Transverse colon (tissue), 4 donors: ENCODE measurements at places on chromosomes 2 and 18. TPM values are rescaled to one million over a fixed set of nuclear protein-coding genes. Genes with fewer than 3 reads are reported as not detected.

DNA sequence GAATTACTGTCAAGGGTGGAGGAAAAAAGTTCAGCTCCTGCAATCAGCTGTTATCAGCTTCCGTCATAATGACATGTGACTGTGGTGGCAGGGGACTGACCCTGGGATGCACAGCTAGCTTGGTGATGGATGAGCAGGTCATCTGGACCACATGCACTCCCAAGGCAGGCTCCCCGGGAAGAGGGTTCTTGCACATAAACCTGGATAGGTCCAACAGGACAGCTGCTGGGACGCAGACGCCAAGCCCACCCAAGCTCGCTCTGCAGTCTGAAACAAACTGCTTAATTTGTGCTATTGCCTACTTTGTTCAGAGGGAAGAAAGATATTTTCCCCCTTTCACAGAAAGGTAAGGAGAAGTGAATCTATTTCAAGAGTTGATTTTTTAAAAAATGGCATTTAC lies 30.2 kb downstream of the FAM178B start:
- H3K4me1 ChIP-seq: peaks cover 29% of the 10 kb centered on the region
- no peaks in the 10 kb centered on the region for H3K27me3 ChIP-seq
- no peaks in the 10 kb centered on the region for H3K36me3 ChIP-seq
- no peak overlapping the region for H3K4me3 ChIP-seq

GRCh38 chr2:172783165-172783898 lies 47.7 kb downstream of the RAPGEF4 start:
- no peak for DNase-seq
- H3K36me3 ChIP-seq: no peaks in the 10 kb centered on the region
- no peak overlapping the region for H3K27ac ChIP-seq
- no peak overlapping the region for H3K4me3 ChIP-seq

DNA sequence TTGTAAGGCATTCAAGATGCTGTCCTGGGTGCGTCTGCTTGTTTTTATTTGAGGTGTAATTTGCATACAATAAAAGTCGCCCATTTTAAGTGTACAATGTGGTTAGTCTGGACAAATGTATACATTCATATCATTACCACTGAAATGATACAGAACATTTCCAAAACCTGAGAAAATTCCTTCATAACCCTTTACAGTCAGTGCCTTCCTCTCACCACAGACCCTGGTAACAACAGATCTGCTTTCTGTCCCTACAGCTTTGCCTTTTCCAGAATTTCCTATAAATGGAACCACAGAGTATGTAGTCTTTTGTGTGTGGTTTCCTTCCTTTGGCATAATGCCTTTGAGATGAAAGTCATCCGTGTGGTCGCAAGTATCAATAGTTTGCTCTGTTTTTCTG lies 45.8 kb upstream of the NFU1 start:
- H3K36me3 ChIP-seq: no peaks in the 10 kb centered on the region
- DNase-seq: no peak
- no peaks in the 10 kb centered on the region for H3K27me3 ChIP-seq
- H3K4me3 ChIP-seq: no peak overlapping the region
- H3K27ac ChIP-seq: peak overlapping the region; percentile 81

DNA sequence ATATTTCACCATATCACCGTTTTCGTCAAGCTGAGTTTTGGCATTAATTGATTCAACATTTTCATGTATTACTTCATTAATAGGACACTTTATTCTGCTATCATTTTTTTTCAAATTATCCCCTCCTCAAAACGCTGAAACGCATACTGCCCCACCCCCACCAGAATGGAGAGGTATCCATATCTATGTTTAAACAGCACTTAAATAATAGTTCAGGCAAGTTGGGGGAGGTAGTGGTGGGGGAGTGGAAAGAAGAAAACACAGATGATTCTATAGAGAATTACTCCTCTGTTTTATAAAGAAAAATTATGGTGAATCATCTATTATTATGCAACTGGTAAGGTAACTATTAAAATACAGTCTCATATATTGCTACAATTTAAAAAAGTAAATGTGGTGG lies 314.4 kb upstream of the ZEB2 start:
- no peak overlapping the region for H3K4me3 ChIP-seq
- H3K36me3 ChIP-seq: no peaks in the 10 kb centered on the region
- DNase-seq: no peak
- H3K27me3 ChIP-seq: no peaks in the 10 kb centered on the region
- no peaks in the 10 kb centered on the region for H3K4me1 ChIP-seq

DNA sequence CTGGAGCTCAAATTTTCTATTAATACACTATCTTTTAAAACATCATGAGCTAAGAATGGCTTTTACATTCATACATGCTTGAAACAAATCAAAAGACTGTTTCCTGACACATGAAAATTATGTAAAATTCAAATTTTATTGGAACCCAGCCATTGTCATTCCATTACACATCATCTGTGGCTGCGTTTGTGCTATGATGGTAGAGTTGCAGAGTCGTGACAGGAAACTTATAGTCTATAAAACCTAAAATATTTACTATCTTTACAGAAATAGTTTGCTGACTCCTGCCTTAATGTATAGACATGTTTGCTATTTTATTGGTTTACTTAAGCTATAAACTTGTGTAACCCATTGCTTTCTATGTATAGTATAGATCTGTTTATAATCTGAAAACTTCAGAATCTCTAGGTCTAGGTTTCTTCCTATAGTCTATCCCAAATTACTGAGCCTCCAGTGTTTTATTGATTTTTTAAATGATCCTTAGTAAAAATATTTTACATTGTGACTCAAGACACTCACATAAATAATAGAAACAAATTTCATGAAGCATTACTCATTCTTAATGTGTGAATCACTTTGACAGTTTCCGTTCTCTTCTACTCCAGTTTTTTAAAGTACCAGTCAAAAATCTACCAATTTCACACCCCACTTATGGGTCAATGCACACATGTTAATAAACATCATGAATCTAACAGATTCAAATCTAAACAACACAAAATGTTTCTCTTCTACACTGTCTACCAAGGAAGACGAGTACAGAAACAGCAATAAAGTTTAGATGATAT lies 26.4 kb upstream of the MRPL19 start:
- H3K4me1 ChIP-seq: no peaks in the 10 kb centered on the region
- no peak for DNase-seq
- no peaks in the 10 kb centered on the region for H3K36me3 ChIP-seq
- H3K4me3 ChIP-seq: no peak overlapping the region
- H3K27me3 ChIP-seq: peaks cover 3% of the 10 kb centered on the region

GRCh38 chr2:239884051-239884405 lies 141.1 kb downstream of the NDUFA10 start:
- H3K4me3 ChIP-seq: no peak overlapping the region
- DNase-seq: no peak
- no peaks in the 10 kb centered on the region for H3K4me1 ChIP-seq
- no peaks in the 10 kb centered on the region for H3K27me3 ChIP-seq

GPBAR1 gene
- not detected for total RNA-seq

GRCh38 chr18:32802591-32803451 lies 30.0 kb upstream of the KLHL14 start:
- no peak for DNase-seq
- no peaks in the 10 kb centered on the region for H3K36me3 ChIP-seq
- H3K27ac ChIP-seq: no peak overlapping the region
- H3K4me1 ChIP-seq: no peaks in the 10 kb centered on the region
- no peak overlapping the region for H3K4me3 ChIP-seq
- H3K27me3 ChIP-seq: no peaks in the 10 kb centered on the region

DNA sequence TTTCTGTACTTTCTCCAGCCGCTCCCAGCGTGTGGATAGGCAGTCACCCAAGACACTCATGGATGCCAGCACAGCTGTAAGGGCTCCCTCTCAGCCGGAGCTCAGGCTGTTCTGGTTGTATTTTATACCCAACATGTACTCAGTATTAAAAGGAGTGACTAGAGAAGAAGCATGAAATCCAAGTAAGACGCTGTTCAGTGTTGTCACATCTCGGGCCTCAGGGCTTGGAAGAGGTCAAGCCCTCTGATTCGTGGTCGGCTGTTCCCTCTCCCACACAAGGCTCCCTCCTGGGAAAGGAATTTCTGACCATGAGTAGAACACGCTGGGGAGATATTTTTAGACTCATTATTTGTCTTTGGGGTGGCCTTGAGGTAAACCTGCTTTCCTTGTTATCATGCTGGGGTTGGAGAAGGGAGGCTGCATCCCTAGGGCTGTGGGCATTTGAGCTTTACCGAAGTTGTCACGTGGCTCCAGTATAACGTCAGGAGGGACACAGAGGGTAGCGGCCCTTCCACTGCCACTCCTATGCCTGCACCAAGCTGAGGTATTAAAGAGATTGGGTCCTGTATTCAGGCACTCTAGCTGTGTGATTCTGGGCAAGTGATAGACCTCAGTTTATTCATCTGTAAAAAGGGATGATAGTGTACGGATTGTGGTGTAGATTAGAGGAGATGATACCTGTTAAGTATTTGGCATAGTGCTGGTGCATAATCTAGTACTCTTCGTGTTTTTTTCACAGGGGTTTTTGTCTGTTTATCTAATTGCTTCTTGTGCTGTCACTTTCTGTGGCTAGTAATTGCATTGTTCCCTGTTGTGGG lies 34.1 kb downstream of the HK2 start:
- H3K36me3 ChIP-seq: no peaks in the 10 kb centered on the region
- peaks cover 28% of the 10 kb centered on the region for H3K4me1 ChIP-seq
- no peaks in the 10 kb centered on the region for H3K27me3 ChIP-seq
- no peak overlapping the region for H3K4me3 ChIP-seq
- H3K27ac ChIP-seq: peak overlapping the region; percentile 74

- no peak for DNase-seq
- no peaks in the 10 kb centered on the region for H3K27me3 ChIP-seq
- no peak overlapping the region for H3K27ac ChIP-seq
- H3K4me1 ChIP-seq: no peaks in the 10 kb centered on the region
- no peak overlapping the region for H3K4me3 ChIP-seq
- no peaks in the 10 kb centered on the region for H3K36me3 ChIP-seq
Observed at GRCh38 chr2:11867926-11868325, 121.5 kb downstream of the LPIN1 start.

REG3A gene
- not detected for total RNA-seq

DNA sequence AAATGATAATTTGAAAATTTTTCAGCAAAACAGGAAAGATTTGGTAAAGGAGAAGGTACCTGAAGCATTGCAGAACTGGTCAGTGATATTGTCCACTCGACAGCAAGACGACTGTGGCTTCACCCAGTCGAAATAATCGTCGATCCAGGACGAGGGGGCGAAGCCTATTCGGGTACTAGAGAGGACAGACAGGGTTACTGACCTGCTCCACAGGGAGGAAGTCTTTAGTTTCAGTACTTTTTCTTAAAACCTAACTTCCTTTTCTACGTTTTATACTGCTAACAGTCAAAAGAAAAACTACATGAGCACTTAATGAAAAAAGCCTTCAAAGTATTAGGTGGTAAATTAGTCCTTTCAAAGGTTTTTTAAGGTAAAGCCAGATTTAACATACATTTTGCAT lies 36.0 kb downstream of the RMC1 start:
- DNase-seq: no peak
- no peak overlapping the region for H3K4me3 ChIP-seq
- H3K36me3 ChIP-seq: peaks cover 84% of the 10 kb centered on the region
- H3K4me1 ChIP-seq: no peaks in the 10 kb centered on the region

DNA sequence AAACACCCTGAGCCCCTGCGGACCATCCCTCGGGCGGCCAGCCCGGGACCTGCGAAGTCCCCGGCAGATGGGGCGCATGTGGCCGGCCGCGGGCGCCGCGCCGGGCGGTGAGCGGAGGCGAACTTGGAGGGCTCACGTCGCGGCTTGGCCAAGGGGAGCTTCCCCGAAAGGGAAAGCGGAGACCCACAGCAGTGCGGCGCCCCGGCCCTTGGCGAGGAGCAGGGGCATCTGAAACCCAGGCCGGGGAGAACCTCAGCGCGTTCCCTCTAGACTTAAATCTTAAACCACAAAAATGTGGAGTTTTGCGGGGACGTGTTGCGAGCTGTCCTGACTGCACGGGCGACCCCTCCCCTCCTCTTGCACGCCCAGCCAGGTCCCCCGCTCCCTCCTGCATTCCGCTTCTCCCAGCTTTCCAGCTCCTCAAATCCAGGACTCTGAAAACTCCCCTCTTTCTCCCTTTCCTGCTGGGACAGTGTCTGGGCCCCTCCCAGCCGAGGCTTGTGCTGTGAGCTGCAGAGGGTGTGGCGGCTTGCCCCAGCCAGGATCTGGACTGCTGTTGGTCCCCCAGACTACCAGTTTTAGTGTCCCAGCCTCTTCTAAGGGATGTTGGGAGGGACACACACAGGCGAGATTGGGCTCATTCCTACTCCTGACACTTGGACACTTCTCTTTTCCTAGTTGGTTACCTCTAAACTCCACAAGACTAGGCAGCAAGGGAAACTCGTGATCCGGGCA lies 1.3 kb downstream of the FMNL2 start:
- peak overlapping the region; percentile 86 for H3K27ac ChIP-seq
- no peaks in the 10 kb centered on the region for H3K36me3 ChIP-seq
- H3K4me3 ChIP-seq: peak overlapping the region; percentile 85

TCF23 gene
- not detected for total RNA-seq

DNA sequence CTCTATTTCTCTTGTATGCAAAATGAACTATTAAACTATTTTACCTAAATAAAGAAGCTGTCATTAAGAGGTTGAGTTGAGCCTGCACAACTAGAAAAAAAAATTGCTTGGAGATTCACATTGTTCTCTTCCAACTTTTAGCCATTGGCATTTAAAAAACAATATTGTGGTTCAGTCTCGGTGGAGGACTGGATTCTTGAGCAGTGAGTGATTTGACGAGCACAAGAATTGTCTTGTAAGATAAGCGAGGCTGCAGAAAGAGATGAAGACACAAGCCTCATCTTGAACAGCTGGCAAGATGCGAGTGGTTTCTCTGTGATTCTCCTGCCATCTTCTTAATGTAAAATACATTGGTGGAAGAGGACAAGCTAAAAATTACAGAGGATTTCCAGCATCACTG lies 67.0 kb downstream of the GALR1 start:
- no peak overlapping the region for H3K4me3 ChIP-seq
- no peak for DNase-seq
- H3K4me1 ChIP-seq: no peaks in the 10 kb centered on the region

DNA sequence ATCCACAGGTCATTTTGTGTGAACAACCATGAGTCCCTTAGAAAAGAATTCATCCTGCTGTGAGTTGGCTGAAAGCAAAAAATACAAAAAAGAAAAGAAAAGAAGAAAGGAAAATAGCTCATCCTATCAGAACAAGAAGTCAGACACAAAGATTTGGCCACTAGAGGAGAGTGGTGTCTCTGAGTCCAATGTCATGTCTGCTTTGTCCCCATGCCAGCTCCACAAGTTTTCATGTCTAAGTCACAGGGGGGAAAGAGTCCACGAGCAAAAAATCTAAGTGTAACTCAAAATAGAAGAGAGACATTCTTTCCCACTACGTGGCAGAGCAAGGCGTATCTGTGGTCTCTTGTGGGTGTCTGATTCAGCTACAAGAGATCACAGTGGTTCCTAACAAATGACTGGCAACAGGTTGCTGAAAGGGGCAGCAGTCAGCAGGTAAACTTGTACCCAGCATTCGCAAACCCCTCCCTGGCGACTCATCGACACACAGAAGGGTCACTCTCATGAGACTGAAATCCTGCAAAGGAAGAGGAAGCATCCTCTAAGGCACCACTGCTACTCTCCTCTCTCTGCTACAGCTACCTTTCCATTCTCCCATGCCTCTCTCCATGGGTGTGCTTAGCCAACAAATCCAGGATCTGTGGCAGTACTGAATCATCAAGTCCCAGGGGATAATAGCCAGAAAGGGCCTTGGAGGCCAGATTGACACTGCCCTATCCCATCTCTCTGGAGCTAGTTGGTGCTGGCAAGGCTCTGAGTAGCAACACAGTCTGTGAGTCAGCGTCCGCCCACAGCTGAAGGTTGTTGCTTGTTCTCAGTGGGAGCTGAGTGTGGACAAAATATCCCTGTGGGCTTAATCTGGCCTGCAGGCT lies 123.0 kb upstream of the SLC39A10 start:
- DNase-seq: peak; percentile 19
- no peaks in the 10 kb centered on the region for H3K4me1 ChIP-seq
- peak overlapping the region; percentile 9 for H3K27ac ChIP-seq
- H3K4me3 ChIP-seq: no peak overlapping the region
- H3K36me3 ChIP-seq: no peaks in the 10 kb centered on the region
- H3K27me3 ChIP-seq: no peaks in the 10 kb centered on the region
